Activated CD4-positive, alpha-beta memory T cell treated with anti-CD3 and anti-CD28 coated beads for 36 hours (primary cell): ENCODE measurements at places on chromosomes 3 and 15. TPM values are rescaled to one million over a fixed set of nuclear protein-coding genes. Genes with fewer than 3 reads are reported as not detected.

DNA sequence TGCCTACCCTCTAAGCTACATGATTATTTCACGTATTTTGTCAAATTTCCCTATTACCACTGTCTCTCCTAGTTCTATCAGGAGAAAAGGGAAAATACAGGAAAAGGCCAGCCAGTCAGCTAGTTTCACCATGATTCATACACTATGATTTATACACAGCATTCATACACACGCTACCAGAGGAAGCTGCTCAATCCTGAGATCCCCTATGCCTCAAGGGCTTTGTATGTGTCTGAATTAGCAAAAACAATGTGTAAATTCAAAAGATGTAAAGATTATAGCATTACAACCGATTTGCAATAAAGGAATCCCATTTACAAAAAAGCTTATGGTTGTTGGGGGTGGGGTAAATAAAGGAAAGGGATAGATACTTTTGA, 3.1 kb upstream of the ACKR4 start:
- H3K27ac ChIP-seq = no peak overlapping the region
- H3K4me3 ChIP-seq = no peak overlapping the region
- no peak for DNase-seq

Gene DHX36
- total RNA-seq = 71.1 TPM

DNA sequence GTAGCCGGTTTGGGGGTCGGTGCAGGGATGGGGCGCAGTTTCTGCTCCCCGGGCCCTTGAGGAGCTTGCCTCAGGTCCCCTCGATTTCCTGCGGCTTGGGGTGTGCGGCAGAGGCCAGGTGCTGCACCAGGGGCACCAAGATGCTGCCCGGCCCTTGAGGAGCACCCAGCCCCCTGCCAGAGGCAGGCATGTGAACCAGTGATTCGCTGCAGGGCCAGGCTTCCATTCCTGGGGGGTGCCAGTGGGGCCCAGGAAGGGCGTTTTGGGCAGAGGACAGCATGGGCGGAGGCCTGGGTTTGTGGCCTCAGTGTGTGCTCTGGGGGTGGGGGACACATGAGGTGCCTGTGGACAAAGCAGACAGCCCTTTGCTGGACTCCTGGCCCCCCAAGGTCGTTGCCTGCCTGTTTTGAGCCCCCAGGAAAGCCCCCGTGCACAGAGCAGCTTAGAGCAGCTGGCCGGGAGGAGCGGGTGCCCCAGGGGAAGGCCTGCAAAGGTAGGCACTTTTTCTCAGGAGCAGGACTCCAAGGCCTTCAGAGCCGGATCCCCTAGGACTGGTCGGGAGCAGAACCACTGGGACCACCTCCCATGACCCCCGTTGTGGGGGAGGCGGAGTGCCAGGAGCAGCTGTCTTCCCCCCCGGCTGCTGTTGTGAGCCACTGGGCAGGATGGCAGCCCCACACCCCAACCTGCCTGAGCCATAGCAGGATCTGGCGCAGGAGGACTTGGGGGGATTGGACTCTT, 1.6 kb downstream of the PLXNA1 start:
- H3K36me3 ChIP-seq = peaks cover 4% of the 10 kb centered on the region
- no peak overlapping the region for H3K27ac ChIP-seq
- no peak for DNase-seq
- H3K27me3 ChIP-seq = no peaks in the 10 kb centered on the region
- H3K4me3 ChIP-seq = peak overlapping the region; percentile 55

Gene ACOX2
- not detected for total RNA-seq

DNA sequence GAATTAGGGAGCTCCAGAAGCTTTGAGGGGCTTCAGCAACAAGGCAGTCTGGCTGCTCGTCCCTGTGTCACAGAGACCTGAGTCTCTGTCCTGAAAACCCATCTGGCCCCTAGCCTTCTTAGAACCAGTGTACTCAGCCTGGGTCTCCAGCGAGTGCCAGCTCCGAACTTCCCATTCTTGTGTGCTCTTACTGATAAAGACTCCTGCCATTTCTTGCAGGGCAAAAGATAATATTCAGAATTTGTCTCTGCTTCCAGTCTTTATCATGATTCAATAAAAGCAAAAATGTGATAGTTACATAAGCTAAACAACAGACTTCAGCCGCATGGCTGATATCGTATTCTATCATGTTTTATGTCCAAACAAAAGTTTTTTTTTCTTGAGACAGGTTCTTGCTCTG, 36.0 kb upstream of the BCL2A1 start:
- no peaks in the 10 kb centered on the region for H3K36me3 ChIP-seq
- no peak overlapping the region for H3K27ac ChIP-seq
- no peak for DNase-seq
- H3K27me3 ChIP-seq = no peaks in the 10 kb centered on the region
- H3K4me3 ChIP-seq = no peak overlapping the region
- H3K4me1 ChIP-seq = peaks cover 14% of the 10 kb centered on the region
